ENCODE measurements at places on chromosomes 6 and 20.
A peak's percentile ranks its signal among the peaks of the same experiment; 100 is the strongest.

GRCh38 chr6:155850408-155850841 lies 394.8 kb upstream of the NOX3 start:
- DNase-seq: peak; percentile 52

DNA sequence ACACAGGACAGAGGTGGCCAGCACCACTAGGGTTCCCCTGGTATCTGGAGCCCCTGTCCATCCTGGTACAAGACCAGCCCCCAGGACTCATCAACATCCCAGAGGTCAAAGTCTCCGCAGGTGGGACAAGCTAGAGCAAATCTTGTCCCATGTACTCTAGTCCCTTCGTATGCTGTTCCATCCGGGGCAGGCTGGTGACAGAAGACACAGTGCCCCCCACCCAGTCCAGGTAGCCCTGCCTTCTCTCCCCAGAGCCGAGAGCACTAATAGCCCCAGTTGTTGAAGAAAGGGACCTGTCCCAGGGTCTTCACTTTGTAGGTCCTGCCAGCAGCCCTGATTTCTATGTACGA lies 21.1 kb downstream of the PCK1 start:
- no peak for DNase-seq

DNA sequence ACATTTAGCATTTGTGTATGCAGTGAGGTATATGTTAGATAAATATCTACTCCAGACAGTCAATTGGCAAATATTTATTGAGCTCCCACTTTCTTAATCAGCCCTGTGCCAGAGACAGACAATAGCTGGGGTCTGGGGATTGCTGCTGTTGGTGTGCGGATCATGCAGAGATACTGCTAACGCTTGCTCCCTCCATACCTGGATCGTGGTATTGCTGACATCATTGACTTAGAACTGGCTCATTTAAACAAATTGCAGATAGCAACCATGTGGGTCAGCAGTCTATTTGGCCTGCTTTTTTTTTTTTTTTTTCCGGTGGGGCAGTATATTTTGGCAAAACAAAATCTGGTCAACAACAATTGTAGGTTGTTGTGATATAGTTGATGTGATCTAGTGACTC lies 9.5 kb downstream of the ARID1B start:
- DNase-seq: no peak

- no peak for DNase-seq
Measured at GRCh38 chr20:31489152-31489551, 14.1 kb downstream of the REM1 start.

GRCh38 chr6:43828711-43829110 lies 58.7 kb downstream of the VEGFA start:
- DNase-seq: no peak
